ENCODE measurements at places on chromosomes 5 and 9. TPM values are rescaled to one million over a fixed set of nuclear protein-coding genes. Genes with fewer than 3 reads are reported as not detected.

DNA sequence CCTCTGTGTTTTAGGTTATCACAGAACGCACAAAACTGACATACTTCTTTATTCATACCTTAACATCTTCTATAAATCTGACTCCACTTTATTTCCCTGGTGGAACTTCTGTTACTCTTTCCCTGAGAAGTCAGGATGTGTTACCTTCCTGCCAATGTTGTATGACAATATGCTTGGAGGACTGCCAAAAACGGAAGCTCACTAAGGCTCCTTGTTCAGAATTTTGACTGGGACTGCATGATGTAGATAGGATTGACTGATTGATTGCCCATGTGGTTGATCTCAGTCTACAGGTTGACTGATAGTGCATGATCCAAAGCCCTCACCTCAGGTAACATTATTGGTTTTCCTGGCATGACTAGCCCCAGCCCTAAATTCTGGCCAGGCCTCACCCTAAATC is 319.4 kb downstream of the TLR4 start:
- no peaks in the 10 kb centered on the region for H3K27me3 ChIP-seq
- no peaks in the 10 kb centered on the region for H3K36me3 ChIP-seq
- no peak overlapping the region for H3K4me3 ChIP-seq
- DNase-seq, result no peak
- H3K4me1 ChIP-seq, result no peaks in the 10 kb centered on the region

DNA sequence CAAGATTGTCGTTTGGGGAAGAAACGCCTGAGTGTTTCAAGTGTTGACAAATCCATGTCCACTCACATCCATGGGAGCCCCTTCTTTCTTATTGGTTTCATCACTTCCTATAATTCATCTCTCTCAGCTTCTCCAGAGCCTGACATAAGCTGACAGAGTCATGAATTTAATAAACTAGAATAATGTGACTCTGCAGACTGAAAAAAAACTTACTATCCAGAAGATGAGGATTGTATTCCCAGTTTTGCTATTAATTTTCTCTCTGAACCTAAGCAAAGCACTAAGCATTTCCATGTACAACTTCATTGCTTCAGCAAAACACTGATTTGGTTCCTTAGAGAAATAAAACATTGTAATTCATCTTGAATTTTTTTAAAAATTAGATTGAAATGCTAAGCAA is 691.8 kb downstream of the MTRR start:
- no peaks in the 10 kb centered on the region for H3K27me3 ChIP-seq
- no peaks in the 10 kb centered on the region for H3K36me3 ChIP-seq
- no peak for DNase-seq
- H3K4me1 ChIP-seq, result no peaks in the 10 kb centered on the region
- H3K27ac ChIP-seq, result no peak overlapping the region

GRCh38 chr5:7878381-7878873 is 9.5 kb downstream of the MTRR start:
- no peaks in the 10 kb centered on the region for H3K4me1 ChIP-seq
- no peaks in the 10 kb centered on the region for H3K27me3 ChIP-seq
- no peak overlapping the region for H3K27ac ChIP-seq
- DNase-seq, result no peak
- no peaks in the 10 kb centered on the region for H3K36me3 ChIP-seq

- no peak overlapping the region for H3K27ac ChIP-seq
- H3K27me3 ChIP-seq, result no peaks in the 10 kb centered on the region
- DNase-seq, result no peak
- H3K36me3 ChIP-seq, result no peaks in the 10 kb centered on the region
- H3K4me1 ChIP-seq, result no peaks in the 10 kb centered on the region
These were observed 12.2 kb downstream of the ZFP62 start for GRCh38 chr5:180848878-180849277.

- no peak overlapping the region for H3K4me3 ChIP-seq
- H3K36me3 ChIP-seq, result no peaks in the 10 kb centered on the region
- H3K27ac ChIP-seq, result no peak overlapping the region
- no peaks in the 10 kb centered on the region for H3K27me3 ChIP-seq
- no peaks in the 10 kb centered on the region for H3K4me1 ChIP-seq
These were observed 351.4 kb upstream of the FTMT start for GRCh38 chr5:121500310-121500709.

DNA sequence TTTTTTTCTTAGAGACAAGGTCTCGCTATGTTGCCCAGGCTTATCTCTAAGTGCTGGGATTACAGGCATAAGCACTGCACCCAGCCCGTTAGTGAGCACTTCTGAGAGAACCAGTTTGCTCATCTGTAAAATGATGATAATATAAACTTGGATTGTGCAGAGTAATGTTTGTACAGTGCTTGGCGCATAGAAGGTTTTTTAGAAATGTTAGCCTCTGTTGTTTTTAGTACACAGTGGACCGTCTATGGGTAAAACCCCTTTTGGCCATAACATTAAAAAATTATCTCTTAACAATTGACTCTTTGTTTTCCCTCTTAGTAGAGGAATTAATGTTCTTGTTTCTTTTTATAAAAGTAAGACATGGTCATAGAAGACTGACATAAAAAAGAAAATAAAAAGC is 202.1 kb downstream of the PCSK5 start:
- H3K4me3 ChIP-seq, result no peak overlapping the region
- peak overlapping the region; percentile 59 for H3K27ac ChIP-seq
- H3K36me3 ChIP-seq, result no peaks in the 10 kb centered on the region
- peaks cover 10% of the 10 kb centered on the region for H3K4me1 ChIP-seq
- H3K27me3 ChIP-seq, result no peaks in the 10 kb centered on the region

GRCh38 chr9:116589392-116590354 is 97.4 kb upstream of the TRIM32 start:
- H3K4me1 ChIP-seq, result no peaks in the 10 kb centered on the region
- no peaks in the 10 kb centered on the region for H3K36me3 ChIP-seq
- peak; percentile 39 for DNase-seq
- H3K27ac ChIP-seq, result no peak overlapping the region
- H3K4me3 ChIP-seq, result no peak overlapping the region
- no peaks in the 10 kb centered on the region for H3K27me3 ChIP-seq

DNA sequence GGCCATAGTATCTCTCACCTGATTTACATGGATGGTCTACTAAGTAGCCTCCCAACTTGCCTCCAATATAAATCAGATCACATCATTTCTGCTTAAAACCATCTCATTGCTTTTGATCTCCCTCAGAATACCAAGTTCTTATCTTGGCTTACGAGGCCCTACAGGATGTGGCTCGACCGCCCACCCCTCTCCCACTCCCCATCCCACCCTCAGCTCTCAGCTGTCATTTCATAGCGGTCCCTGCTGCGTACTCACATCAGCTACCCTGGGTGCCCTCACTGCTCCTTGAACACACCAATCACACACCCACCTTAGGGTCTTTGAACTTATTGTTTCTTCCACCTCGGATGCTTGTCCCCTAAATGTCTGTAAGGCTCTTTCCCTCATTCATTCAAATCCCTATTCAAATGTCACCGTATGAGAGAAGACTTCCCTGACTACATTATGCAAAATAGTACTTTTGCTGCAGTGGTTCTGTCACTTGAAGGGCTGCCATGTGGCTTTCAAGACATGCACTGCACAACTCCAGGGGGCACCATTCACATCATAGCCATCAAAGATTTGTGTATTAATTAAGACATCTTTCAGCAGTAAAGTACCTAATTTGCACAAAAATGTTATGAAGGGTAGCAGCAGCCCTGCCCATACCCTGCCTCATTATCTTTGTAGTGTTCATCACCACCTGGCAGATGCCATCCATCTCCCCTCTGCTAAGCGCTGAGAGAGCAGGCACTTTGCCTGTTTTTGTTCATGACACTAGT is 171.1 kb downstream of the ENC1 start:
- H3K4me1 ChIP-seq, result no peaks in the 10 kb centered on the region
- no peaks in the 10 kb centered on the region for H3K36me3 ChIP-seq
- DNase-seq, result no peak

DNA sequence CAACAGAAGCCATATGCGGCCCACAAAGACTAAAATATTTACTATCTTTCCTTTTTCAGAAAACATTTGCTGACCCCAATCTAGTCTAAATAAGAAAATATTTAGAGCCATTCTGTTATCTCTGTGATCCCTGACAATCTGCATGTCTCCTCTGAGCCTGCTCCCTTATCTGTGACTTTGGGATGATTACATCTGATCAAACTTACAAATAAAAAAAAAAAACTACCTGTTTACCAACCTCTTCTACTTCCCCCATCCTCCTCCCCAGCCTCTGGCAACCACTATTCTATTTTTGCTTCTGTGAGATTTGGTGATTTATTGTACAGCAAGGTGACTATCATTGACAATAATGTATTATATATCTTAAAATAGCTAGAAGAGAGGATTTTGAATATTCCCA is 176.3 kb upstream of the CD180 start:
- H3K36me3 ChIP-seq, result no peaks in the 10 kb centered on the region
- DNase-seq, result no peak
- H3K4me3 ChIP-seq, result no peak overlapping the region
- H3K27me3 ChIP-seq, result no peaks in the 10 kb centered on the region
- H3K4me1 ChIP-seq, result no peaks in the 10 kb centered on the region
- H3K27ac ChIP-seq, result no peak overlapping the region

DNA sequence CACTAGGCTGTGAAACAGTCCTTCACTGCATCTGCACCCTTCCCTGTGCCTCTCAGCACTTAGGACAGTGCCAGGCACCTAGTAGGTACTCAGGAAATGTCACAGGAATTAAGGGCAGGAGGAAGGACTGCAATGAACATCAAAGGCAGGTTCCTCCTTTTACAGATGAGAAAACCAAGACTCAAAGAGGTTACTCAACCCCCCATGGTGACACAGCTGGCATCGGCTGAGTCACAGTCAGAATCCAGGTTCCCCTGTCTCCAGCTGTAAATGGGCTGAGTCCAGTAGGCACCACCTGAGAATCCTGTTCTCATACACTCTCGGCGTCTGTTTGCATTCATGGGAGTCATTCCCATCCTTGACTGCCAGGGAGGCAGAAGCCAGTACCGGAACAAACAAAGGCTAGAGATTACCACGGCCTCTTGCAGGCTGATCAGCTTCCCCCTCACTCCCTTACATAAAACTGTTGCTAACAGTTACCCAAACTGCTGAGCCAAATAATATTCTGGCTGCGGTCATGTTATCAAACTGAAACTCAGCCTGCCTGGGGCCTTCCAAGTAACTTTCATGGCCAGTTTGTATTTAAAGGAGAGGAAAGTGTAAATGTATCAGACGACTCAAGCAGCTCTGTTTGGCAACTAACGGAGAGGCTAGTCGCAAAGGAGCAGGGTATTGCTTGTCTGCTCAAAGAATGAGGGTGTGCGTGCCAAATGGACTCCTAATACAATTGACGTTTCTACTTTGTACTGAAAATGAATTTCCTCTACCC is 201.7 kb downstream of the PAPPA start:
- H3K4me3 ChIP-seq, result no peak overlapping the region
- DNase-seq, result peak; percentile 62
- no peaks in the 10 kb centered on the region for H3K27me3 ChIP-seq

- no peaks in the 10 kb centered on the region for H3K36me3 ChIP-seq
- no peaks in the 10 kb centered on the region for H3K27me3 ChIP-seq
- no peak for DNase-seq
- no peak overlapping the region for H3K27ac ChIP-seq
These were observed 72.1 kb upstream of the CHD1 start for GRCh38 chr5:99000876-99001275.

DNA sequence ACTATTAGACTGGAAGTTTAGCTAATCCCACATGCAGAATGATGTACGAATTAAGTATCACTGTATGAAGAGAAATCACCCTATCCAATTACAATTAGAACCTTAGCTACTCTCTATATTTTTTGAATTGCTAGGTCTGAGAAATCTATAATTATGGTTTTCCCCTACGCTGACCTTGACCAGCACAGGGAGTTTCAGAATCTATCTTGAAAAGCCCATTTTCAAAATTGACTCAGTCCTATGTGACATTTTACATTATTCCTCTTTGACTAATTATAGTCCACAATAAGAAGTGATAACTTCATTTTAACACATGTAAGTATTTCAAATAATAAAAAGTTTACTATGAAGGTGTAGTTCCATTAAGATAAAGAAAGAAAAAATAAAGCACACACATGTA is 21.5 kb downstream of the NUDT12 start:
- H3K4me3 ChIP-seq, result no peak overlapping the region
- no peaks in the 10 kb centered on the region for H3K36me3 ChIP-seq
- H3K27ac ChIP-seq, result no peak overlapping the region
- H3K4me1 ChIP-seq, result no peaks in the 10 kb centered on the region
- H3K27me3 ChIP-seq, result no peaks in the 10 kb centered on the region
- DNase-seq, result no peak

GRCh38 chr9:127011772-127012171 is 97.2 kb downstream of the RALGPS1 start:
- H3K27ac ChIP-seq, result no peak overlapping the region
- DNase-seq, result no peak
- H3K36me3 ChIP-seq, result no peaks in the 10 kb centered on the region
- H3K4me3 ChIP-seq, result no peak overlapping the region
- H3K4me1 ChIP-seq, result no peaks in the 10 kb centered on the region

- DNase-seq, result no peak
- no peak overlapping the region for H3K27ac ChIP-seq
- no peaks in the 10 kb centered on the region for H3K27me3 ChIP-seq
- H3K36me3 ChIP-seq, result no peaks in the 10 kb centered on the region
- no peak overlapping the region for H3K4me3 ChIP-seq
These were observed 195.1 kb downstream of the SMARCA2 start for GRCh38 chr9:2210201-2210600.

- no peaks in the 10 kb centered on the region for H3K27me3 ChIP-seq
- DNase-seq, result no peak
- H3K27ac ChIP-seq, result no peak overlapping the region
- H3K4me1 ChIP-seq, result no peaks in the 10 kb centered on the region
- no peaks in the 10 kb centered on the region for H3K36me3 ChIP-seq
These were observed 193.9 kb downstream of the SEC61B start for GRCh38 chr9:99416007-99416406.

DNA sequence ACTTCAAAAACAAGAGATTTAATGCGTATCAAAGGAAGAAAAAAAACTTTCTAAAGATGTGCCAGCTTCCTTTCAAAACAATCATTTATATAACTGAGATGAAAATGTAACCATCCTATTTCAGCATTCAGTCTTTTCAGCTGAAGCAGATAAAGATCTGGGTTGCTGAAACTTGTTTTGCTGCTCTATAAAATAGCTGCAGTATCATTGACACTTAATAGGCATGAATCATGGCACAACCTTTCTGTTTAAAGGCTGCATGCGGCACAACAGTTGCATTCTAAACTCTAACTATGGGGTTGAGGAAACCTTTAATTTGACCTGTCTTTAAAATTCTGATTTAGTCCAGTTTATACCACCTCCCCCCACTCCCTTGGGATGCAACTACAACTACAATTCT is 196.7 kb downstream of the MPDZ start:
- no peak overlapping the region for H3K4me3 ChIP-seq
- no peaks in the 10 kb centered on the region for H3K4me1 ChIP-seq
- no peaks in the 10 kb centered on the region for H3K36me3 ChIP-seq

GRCh38 chr9:134150557-134151214 is 13.7 kb downstream of the RNU6ATAC start:
- H3K4me3 ChIP-seq, result no peak overlapping the region
- H3K27ac ChIP-seq, result no peak overlapping the region
- no peaks in the 10 kb centered on the region for H3K36me3 ChIP-seq
- DNase-seq, result no peak
- no peaks in the 10 kb centered on the region for H3K4me1 ChIP-seq
- H3K27me3 ChIP-seq, result no peaks in the 10 kb centered on the region

TMEM252 gene
- not detected for total RNA-seq

SPINK1 gene
- not detected for total RNA-seq

LCN1 gene
- total RNA-seq, result not detected

INSL6 gene
- total RNA-seq, result 45.4 TPM

ADAMTS16 gene
- total RNA-seq, result 0.16 TPM

DELE1 gene
- total RNA-seq, result 75.8 TPM

TAF11L10 gene
- not detected for total RNA-seq

SAXO1 gene
- total RNA-seq, result 44.0 TPM
